ENCODE measurements at places on chromosomes 4 and X.

- no peak for DNase-seq
These were observed 54.1 kb upstream of the DHX15 start for GRCh38 chr4:24638396-24638875.

GRCh38 chr4:155935389-155935986, 18.2 kb downstream of the CTSO start:
- DNase-seq, result no peak

DNA sequence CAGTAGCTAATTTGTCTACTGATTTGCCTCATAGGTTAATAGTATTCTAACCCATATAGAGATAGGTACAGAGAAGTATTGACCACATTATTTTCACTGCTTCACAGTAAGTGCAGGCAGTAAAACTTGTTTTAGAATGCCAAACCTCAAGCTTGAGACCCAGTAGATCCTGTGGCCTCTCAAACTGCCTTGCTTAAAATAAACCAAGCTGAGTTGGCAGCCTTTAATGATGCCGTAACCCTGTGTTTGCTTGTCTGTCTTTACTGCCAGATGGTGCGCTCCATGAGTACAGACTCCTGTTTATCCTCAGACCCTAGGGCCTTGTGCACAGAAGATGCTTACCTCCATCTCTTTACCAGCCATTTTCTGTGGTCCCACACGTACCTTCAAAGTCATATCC, 50.8 kb downstream of the ANXA3 start:
- no peak for DNase-seq

- DNase-seq, result peak; percentile 52
These were observed 84.1 kb downstream of the LDB2 start for GRCh38 chr4:16814361-16814760.

- no peak for DNase-seq
These were observed 107.8 kb downstream of the ADRA2C start for GRCh38 chr4:3874028-3874415.

DNA sequence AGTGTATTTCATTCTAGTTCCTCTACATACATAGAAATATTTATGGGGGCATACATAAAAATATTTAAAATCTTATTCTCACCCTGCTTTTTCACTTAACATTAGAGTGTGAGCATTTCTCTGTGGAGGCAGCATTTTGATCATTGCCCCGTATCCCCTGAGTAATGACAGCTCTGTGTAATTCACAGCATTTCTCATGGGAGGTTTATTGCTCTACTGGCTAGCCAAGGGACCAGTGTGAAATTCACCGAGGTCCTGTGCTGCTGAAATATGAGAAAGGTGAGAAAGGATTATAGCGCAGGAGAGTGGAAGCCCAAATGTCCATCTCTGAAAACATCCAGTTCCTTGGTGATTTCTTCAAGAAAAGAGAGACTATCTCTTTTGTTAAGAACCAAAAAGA, 22.9 kb downstream of the PDGFC start:
- no peak for DNase-seq

- DNase-seq, result no peak
These were observed 146.2 kb upstream of the JADE1 start for GRCh38 chr4:128663325-128663724.

DNA sequence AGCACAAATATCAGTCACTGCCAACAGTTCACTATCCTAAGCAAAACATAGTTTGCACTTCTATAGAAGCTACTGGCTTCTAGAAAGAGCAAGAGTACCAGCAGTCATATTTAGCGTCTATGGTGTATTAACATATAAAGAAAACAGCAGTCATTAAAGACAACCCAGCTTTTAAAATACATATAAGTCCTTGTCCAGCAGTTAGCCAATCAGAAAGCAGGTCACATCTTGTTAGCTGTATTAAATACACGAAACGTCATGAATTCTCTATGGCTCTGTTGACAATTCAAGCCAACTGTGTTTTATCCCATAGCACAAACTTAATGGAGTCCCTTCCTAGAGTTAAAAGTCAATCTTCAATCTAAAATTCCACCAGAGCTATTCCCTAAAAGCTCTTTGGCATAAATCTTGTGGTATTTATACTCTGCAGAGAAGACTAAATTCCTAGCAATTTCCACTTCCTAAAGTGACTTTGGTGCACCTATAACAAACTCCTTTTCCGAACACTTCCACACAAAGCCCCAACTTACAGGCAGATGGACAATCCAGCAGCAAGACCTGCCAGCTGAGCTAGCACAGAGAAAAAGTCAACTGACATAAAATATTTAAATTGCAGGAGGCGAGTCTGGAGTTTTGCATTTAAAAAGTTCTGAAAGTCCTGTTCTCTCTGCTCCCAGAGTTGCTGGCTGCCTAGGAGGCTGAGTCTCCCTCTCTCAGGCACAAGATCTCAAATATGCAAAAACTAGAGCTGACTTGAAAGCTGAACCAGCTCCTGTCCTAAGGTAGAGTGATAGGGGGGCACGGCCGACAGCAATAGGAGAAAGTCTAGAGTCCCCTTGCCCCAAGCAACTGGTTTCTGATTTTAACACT, 1.3 kb downstream of the LDB2 start:
- DNase-seq, result peak; percentile 61

GRCh38 chrX:100687128-100687527, 43.1 kb downstream of the SRPX2 start:
- DNase-seq, result no peak

DNA sequence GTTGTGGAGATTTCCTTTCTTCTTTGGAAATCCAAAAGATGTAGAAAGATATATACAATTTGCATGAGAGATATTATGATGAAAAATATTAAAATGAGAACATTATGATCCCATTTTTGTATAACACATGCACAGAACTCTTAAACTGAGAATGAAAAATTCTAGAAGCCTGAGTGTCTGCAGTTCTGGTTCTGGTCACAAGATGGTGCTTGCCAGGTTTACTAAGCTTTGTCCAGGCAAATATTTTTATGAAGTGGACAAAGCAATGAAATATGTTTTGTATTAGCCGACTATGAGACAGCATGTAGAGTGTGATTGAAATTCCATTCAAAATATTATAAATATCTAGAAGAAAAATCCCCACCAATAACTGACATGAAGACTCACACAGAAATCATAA, 2.2 kb downstream of the PWWP3B start:
- peak; percentile 1 for DNase-seq

- no peak for DNase-seq
These were observed 5.1 kb upstream of the KDM5C start for GRCh38 chrX:53230116-53230515.

GRCh38 chrX:119981286-119982070, 37.9 kb upstream of the NKAP start:
- DNase-seq, result peak; percentile 1

DNA sequence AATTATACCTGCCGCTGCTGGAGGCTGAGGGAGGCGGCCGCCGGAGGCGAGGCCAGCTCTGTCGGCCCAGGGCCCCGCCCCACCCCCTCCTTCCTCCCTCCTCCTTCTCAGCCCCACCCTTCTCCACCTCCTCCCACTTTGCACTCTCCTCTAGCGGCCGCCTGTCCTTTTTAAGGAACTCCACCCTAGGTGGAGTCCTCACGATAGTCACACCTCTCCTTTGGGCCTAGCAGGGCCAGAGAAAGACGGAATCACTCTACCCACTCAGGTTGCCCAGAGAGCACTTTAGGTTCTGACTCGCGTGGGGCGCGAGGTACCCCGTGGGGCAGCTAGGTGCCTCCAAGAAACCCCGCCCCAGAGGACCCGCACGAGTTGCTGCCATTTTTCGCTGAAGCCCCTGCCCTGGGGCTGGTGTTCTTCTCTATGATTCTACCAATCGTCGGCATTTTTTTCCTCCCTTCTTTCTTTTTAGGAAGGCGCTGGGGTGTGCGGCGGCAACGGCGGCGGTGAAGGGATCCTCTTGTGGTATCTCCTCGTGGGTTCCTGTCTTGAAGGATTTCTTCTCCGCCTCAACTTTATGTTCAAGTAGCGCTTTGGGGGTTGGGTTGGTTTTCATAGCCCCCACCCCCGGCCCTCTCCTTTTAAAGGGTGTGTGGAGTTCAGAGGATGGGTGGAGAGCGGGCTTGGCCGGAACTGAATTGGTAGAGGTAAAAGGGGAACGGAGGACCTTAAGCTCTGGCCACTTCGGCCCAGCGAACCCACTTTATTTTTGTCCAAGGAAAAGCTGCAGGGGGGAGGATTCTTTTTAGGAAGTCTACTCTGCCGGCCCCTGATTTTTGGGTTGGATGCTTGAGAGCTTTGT, at the start of gene KLF8:
Gene KLF8, plus strand, starts transcription at position 136 of the 862 bp plus-strand sequence. CDS start 979 bp downstream, outside the sequence.
- DNase-seq, result no peak

DNA sequence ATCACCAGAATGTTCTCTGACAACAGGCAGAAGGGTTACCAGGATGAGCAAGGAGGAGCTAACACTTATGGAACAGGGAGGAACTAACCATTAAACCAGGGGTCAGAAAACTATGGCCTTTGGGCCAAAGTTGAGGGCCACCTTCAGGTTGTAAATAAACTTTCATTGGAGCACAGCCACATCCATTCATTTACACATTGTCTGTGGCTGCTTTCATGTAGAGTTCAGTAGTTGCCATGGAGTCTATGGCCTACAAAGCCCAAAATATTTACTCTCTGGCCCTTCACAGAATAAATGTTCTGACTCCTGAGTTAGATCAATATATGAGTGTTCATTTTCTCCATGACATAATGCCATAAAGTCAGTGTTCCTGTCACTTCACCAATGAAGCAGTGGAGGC, 13.2 kb upstream of the HCCS start:
- DNase-seq, result no peak

- no peak for DNase-seq
These were observed at the start of gene CFAP47 for GRCh38 chrX:35919536-35920309. Gene CFAP47 (plus strand): TSS chrX:35919734. CDS start chrX:35919800, 66 bp downstream.

DNA sequence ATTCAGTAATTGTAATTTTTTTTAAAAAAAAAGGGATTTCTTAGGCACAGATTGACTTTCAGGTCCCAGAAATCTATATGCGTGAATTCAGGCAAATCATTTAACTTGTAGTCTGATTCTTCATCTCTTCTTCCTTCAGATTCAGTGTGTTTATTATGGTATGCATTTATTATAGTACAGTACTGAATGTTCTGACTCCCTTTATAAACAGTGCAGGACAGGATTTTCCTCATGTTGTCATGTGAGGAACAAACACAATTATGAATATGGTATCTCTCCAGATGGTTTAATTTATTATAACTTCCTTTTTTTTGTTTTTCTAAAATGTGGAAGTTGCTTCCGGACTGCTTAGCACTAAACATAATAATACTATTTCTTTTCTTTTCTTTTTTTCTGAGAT, 54.2 kb downstream of the RPS3A start:
- DNase-seq, result no peak

- no peak for DNase-seq
These were observed 144.4 kb downstream of the MAGEB17 start for GRCh38 chrX:16311671-16312070.

DNA sequence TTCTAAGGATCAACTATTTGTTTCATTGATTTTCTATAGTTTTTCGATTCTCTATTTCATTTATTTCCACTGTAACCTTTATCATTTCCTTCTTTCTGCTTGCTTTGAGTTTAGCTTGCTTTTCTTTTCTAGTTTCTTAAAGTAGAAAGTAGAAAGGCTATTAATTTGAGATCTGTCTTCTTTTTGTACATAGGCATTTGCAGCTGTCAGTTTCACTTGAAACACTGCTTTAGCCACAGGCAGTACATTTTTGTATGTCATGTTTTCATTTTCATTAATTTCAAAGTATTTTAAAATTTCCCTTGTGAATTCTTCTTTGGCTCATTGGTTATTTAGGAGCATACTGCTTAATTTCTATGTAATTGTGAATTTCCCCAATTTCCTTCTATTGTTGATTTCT, 152.2 kb downstream of the SH3KBP1 start:
- no peak for DNase-seq

GRCh38 chrX:15151267-15152186, 118.4 kb downstream of the ASB9 start:
- peak; percentile 3 for DNase-seq

- peak; percentile 49 for DNase-seq
These were observed 9.9 kb downstream of the NSG1 start for GRCh38 chr4:4396628-4397440.

DNA sequence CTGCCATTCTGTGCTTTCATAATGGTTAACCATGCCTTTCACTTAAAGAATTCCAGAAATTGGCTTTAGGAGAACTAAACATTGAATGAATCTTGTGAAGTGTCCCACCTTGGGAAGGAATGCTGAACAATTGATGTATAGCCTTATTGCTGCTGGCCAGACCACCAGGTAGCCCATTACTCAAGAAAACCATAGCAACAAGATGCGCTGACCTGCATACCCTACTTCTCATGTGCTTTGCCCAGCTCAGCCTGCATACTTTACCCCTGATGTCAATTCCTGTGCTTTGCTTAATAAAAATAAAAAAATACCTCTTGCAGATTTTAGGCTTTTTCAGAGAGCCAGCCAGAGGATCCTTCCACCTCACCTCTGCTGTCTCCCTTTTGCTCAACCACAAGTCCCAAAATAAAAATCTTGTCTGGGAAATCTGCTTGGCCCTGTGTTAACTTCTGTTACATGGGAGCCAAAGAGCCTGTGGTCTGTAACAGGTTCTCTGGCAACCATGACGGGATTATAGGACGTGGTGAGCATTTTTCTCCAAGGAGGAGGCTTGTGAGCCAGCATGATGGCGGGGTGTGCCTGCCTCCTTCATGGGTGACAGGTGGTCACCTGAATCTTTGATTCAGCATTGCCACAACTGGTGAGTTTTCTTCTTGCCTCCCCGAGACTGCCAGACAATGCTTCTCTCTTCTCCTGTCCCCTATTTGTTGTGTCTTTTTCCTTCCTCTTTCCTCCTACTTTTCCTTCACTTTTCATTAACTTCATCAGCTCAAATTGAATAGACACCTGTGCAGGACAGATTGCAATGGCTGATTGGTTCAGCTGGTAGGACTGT, 106.8 kb downstream of the ARSJ start:
- DNase-seq, result peak; percentile 18

DNA sequence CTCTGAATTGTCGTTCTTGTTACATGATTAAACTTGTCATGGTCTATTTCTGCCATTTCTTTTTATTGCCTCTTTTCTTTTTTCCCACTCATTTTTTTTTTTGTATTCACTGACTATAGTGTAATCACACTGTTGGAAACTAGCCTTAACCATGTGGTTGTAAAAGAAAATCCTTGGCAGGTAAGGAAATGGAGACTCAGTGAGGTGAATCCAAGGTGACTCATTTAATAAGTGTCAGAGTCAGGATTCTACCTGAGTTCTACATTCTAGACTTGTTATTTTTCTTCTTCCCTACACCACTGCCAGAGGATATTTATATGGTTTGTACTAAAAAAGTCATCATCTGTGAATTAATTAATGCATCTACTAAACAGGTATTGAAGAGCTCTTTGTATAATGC, 152.2 kb downstream of the CBLL2 start:
- DNase-seq, result no peak

GRCh38 chr4:91758487-91758886, 545.3 kb upstream of the GRID2 start:
- DNase-seq, result peak; percentile 35

GRCh38 chrX:51144828-51145442, 187.7 kb upstream of the NUDT10 start:
- peak; percentile 22 for DNase-seq

DNA sequence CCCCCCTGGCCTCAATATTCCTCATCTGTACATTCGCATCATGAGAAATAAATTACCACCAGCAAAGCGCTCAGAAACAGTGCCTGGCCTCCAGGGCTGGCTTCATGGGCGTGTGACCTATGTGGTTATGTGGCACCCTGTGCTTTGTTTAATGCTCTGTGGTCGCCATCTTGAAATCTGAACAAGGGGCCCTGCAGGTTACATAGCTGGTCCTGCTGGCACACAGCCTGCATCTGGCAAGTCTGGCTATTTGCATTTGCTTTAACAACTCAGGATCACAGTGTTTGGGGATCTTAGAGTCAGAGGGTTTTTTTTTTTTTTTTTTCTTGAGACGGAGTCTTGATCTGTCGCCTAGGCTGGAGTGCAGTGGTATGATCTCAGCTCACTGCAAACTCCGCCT, 9.9 kb downstream of the FOXP3 start:
- DNase-seq, result no peak

GRCh38 chr4:10093801-10094552, 22.6 kb downstream of the WDR1 start:
- peak; percentile 76 for DNase-seq
